ENCODE measurements at places on chromosomes 1 and 21. TPM values are rescaled to one million over a fixed set of nuclear protein-coding genes. Genes with fewer than 3 reads are reported as not detected.
A peak's percentile ranks its signal among the peaks of the same experiment; 100 is the strongest.

Gene MMEL1
- total RNA-seq: 0.79 TPM

Gene CRYAA
- total RNA-seq: not detected

Gene FAM72D
- total RNA-seq: not detected

- H3K27ac ChIP-seq: no peak overlapping the region
- no peak for DNase-seq
- no peak overlapping the region for H3K4me3 ChIP-seq
- H3K27me3 ChIP-seq: no peaks in the 10 kb centered on the region
Measured at GRCh38 chr1:205760606-205761005, 10.6 kb upstream of the NUCKS1 start.

- no peak for DNase-seq
- no peaks in the 10 kb centered on the region for H3K4me1 ChIP-seq
- H3K27ac ChIP-seq: no peak overlapping the region
- H3K4me3 ChIP-seq: no peak overlapping the region
Measured at GRCh38 chr1:225277445-225277844, 150.4 kb downstream of the LBR start.

GRCh38 chr1:23401313-23401712 lies 23.2 kb downstream of the TCEA3 start:
- H3K27ac ChIP-seq: no peak overlapping the region
- no peaks in the 10 kb centered on the region for H3K4me1 ChIP-seq
- no peaks in the 10 kb centered on the region for H3K27me3 ChIP-seq
- no peak overlapping the region for H3K4me3 ChIP-seq

DNA sequence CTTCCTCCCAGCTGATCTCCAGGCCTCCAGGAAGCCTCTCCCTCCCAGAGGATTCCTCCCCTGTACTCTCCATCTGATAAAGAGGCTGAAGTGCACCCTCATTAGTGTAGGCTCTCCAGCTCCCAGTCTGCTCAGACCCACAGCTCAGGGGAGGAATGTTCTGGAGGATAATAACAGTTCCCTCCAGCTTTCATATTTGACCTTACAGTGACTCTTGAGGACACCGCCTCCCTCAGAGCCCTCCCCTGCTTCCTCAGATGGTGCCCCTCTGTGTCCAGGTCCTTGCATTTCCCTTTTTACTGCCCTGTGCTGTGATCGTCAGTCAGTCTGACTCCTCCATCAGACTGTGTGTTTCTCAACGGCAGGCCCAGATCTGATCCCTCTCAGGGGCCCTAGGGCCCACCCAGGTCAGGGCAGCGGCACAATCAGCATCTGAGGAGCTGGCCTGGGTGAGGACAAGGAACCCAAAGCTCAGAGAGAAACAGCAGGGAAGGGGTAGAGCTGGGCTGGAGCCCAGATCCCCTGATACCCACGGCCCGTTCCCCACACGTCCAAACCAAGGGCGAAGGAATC lies 1.1 kb upstream of the SHISAL2A start:
- H3K4me3 ChIP-seq: peak overlapping the region; percentile 68
- peaks cover 51% of the 10 kb centered on the region for H3K4me1 ChIP-seq
- no peak for DNase-seq
- H3K27ac ChIP-seq: peak overlapping the region; percentile 92
- no peaks in the 10 kb centered on the region for H3K36me3 ChIP-seq

DNA sequence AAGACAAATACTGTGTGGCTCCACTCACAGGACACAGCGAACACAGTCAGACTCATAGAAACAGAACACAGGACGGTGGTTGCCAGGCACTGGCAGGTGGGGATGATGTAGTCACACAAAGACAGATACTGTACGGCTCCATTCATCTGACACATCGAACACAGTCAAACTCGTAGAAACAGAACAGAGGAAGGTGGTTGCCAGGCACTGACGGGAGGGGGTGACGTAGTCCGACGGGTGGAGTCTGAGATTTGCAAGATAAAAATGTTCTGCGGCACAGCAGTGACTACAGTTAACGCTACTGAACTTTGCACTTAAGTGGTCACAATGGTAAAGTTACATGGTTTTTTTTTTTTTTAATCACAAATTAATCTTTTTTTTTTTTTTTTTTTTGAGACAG lies 18.7 kb downstream of the C21orf58 start:
- H3K27me3 ChIP-seq: no peaks in the 10 kb centered on the region
- H3K36me3 ChIP-seq: no peaks in the 10 kb centered on the region
- no peak overlapping the region for H3K27ac ChIP-seq
- H3K4me1 ChIP-seq: no peaks in the 10 kb centered on the region
- H3K4me3 ChIP-seq: no peak overlapping the region

DNA sequence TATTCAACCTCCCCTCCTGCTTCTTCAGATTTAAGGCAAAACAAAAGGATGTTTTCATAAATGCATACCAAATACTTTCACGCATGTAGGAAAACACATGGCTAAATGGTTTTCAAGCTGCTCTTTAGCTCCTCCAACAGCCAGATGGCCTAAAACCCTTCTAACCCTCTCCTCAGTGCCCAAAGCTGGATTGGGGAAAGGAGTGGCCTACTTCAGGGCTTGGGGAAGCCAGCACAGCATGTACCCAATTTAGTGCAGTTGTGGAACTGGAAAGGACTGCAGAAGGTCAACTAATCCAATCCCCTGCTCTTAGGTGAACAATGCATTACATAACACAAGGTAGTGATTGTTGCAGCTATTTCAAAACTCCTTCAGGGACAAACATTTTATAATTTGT lies 9.3 kb downstream of the F5 start:
- peaks cover 28% of the 10 kb centered on the region for H3K4me1 ChIP-seq
- H3K27me3 ChIP-seq: no peaks in the 10 kb centered on the region
- no peak overlapping the region for H3K4me3 ChIP-seq
- DNase-seq: no peak

DNA sequence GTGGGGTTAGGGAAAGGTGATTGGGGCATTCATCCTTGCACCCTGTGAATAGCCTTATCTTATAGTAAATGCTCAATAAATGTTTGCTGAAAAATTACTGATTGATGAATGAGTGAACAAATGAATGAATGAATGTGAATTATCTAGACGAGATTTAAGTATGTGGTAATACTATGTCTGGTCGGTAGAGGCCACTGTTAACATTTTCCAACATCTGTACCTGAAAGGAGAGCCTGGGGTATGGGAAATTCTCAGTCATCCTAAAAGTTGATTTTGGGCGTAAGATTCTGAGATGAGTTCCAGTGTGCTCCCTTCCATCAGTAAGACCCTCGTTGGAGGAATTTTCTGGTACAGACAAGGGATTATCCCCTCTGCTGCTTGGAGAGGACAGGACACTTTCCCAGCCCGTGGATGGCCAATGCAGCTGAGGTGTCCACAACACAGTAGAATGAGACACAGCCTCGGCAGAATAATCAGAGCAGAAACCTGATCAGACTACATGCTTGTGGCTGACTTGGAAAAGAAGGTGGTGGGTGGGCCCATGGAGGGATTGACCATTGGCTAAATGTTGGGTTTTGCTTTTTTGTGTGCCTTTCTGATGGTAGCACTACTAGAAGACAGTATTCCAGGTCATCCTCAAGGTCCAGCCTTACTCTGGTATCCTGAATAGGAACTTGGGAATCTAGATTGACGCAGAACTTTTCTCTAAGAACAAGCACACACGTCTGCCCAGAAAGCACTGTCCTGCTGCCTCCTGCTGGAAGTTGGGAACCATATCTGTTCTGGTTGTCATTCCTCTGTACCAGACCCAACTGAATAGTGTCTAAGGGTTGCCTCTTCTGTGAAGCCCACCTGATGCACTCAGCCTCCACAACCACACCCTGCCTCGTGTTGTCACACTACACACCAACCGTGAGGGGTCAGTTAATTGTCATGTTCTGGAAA lies 262.0 kb downstream of the TNR start:
- no peak overlapping the region for H3K4me3 ChIP-seq
- no peaks in the 10 kb centered on the region for H3K36me3 ChIP-seq
- H3K4me1 ChIP-seq: no peaks in the 10 kb centered on the region

GRCh38 chr1:159554261-159554660 lies 18.5 kb upstream of the OR10J5 start:
- no peak overlapping the region for H3K4me3 ChIP-seq
- H3K4me1 ChIP-seq: no peaks in the 10 kb centered on the region
- no peak for DNase-seq
- no peaks in the 10 kb centered on the region for H3K27me3 ChIP-seq
- no peak overlapping the region for H3K27ac ChIP-seq
- no peaks in the 10 kb centered on the region for H3K36me3 ChIP-seq

DNA sequence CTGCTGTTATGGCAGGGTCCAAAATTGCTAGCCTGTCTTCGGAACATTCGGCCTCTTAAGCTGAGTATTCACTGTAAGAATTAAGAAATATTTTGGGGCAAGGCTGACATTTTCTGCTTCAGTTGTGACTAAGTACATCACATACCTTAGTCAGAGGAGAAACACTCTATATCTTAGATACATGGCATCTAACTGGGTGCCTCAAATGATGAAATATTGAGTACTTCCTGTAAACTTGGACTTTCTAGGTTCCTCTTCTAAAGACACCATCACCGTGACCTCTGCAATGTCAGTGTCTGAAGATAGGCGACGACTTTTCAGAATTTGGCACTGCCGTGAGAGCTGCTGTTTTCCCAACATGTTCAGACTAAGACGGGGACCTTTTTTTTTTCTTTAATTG lies 65.6 kb downstream of the PCBP3 start:
- no peak overlapping the region for H3K27ac ChIP-seq
- no peaks in the 10 kb centered on the region for H3K36me3 ChIP-seq

GRCh38 chr21:34781526-34781925 lies 112.7 kb downstream of the CLIC6 start:
- DNase-seq: no peak
- no peaks in the 10 kb centered on the region for H3K4me1 ChIP-seq
- no peak overlapping the region for H3K27ac ChIP-seq

DNA sequence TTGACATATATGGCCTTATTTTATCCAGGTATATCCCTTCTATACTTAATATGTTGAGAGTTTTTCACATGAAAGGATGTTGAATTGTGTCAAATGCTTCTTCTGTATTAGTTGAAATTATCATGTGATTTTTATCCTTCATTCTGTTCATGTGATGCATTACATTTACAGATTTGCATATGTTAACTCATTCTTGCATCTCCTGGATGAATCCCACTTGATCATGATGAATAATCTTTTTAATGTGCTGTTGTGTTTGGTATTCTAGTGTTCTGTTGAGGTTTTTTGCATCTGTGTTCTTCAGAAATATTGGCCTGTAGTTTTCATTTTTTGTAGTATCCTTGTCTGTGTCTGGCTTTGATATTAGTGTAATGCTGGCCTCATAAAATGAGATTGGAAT lies 138.3 kb upstream of the GPR52 start:
- H3K27me3 ChIP-seq: no peaks in the 10 kb centered on the region
- no peak overlapping the region for H3K4me3 ChIP-seq
- no peak for DNase-seq
- H3K4me1 ChIP-seq: no peaks in the 10 kb centered on the region

GRCh38 chr1:44673675-44674112 lies 587 bp downstream of the TMEM53 start:
- H3K27ac ChIP-seq: peak overlapping the region; percentile 82
- H3K36me3 ChIP-seq: no peaks in the 10 kb centered on the region
- H3K4me1 ChIP-seq: peaks cover 20% of the 10 kb centered on the region
- peak overlapping the region; percentile 77 for H3K4me3 ChIP-seq

- no peak overlapping the region for H3K4me3 ChIP-seq
- DNase-seq: no peak
- peaks cover 20% of the 10 kb centered on the region for H3K36me3 ChIP-seq
- no peaks in the 10 kb centered on the region for H3K4me1 ChIP-seq
- H3K27me3 ChIP-seq: no peaks in the 10 kb centered on the region
Measured at GRCh38 chr1:54246116-54246721, 46.3 kb downstream of the MRPL37 start.

Measured in CD4-positive, CD25-positive, alpha-beta regulatory T cell (primary cell).